ENCODE measurements at places on chromosomes 12 and 14. TPM values are rescaled to one million over a fixed set of nuclear protein-coding genes. Genes with fewer than 3 reads are reported as not detected.

- DNase-seq, result no peak
Observed at GRCh38 chr12:12733118-12733517, 15.9 kb downstream of the CDKN1B start.

DNA sequence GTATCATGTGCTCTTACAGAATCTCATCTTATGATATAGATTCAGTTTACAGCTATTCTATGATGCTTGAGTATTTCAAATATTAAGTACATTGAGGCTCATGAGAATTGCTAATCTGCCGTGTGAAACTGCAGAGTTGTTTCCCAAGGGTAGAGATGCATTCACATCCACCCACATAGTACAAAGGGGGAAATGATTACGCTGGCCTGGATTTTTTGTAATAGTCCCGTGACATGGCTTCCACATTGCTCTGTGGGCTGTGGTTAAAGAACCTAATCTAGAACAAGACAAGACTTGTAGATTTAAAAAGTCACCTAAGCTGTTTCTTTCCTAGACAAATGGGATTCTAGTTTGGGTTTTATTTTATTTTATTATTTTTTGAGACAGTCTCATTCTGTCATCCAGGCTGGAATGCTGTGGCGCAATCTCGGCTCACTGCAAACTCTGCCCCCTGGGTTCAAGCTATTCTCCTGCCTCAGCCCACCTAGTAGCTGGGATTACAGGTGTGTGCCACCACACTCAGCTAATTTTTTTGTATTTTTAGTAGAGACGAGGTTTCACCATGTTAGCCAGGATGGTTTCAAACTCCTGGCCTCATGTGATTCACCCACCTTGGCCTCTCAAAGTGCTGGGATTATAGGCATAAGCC, 13.0 kb upstream of the RIOX1 start:
- peak; percentile 86 for DNase-seq

DNA sequence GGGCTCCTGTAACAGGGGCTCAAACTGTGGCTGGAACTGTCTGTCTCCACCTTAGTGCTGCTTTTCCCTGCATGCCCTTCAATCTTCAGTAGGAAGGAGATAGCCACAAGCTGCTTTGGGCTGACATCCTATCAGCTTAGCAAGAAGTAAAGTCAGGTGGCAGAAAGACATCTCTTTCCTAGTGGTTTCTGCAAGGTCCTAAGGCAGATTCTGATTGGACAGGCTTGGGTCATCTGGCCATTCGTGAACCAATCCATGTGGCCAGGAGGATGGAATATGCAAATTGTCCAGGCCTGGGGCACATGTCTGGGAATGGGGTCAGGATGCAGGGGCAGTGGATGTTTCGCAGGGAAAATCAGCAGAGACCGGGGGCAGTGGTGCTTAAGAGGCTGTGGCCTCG, 5.2 kb downstream of the RITA1 start:
- DNase-seq, result no peak

GRCh38 chr14:69708586-69709560, 58.1 kb upstream of the SRSF5 start:
- DNase-seq, result no peak

DNA sequence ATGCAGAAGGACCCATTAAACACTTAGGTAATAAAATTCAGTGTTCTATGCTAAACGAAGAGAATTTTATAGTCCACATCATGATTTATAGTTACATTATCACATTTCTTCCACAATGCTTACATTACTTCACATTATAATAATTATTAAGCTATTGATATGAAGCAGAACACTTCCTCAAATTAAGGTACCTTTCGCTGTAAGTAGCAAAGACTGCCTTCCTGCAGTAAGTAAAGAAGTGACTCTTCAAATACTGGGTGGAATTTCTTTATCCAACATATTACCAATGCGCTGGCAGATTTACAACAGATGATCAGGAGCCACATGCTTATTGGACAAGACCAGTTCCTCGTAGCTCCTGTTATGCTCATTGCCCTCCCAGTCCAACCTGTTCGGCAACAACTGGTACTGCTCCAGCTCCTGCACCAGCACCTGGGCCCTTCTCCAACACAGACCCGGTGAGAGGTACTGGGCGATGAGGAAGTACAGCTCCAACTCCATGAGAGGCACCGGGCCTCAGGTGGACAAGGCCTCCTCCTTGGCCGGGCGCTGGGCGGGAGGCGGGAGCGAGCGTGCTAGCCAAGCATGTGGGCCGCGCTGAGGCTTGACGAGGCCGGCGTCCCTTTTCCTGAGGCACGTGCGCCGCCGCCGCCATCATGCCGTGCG, 210.7 kb upstream of the ATP2B1 start:
- DNase-seq, result no peak

- DNase-seq, result peak; percentile 81
Observed at GRCh38 chr14:76918256-76918781, 92.1 kb downstream of the LRRC74A start.

DNA sequence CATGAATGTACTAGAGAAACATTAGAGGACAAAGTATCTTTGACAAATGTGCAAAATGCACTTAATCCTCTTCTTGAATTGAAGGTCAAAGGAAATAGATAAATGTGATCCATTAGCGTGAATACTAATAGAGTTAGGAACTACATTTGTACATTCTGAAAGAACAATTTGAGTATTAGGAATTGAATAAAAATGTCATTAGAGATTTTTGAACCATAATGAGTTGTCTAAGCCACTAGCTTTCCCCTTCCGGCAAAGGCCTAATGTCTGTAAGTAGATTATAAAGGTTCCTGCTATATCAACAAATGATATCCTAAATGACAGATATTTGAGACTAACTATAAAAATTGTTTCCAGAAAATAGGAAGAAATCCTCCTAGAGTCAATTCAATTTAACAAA, 59.8 kb downstream of the KIF21A start:
- no peak for DNase-seq

DNA sequence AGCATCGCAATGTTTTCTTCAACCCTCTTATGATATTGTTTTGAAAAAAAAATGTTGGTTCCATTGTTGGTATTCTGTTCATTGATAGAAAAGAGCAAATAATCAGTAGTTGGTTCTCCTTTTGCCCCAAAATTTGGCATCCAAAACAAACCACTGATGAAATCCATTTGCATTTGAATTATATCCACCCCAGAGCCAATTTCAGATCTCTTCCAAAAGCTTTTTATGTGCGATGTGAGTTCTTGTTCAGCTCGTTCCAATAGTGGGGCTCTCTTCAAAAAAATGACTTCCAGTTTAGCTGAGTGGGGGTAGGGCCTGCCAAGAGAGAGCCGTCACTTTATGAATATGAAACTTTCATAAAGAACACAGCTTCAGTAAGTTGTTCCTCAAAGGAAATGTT, 130.7 kb downstream of the DIO2 start:
- DNase-seq, result no peak

DNA sequence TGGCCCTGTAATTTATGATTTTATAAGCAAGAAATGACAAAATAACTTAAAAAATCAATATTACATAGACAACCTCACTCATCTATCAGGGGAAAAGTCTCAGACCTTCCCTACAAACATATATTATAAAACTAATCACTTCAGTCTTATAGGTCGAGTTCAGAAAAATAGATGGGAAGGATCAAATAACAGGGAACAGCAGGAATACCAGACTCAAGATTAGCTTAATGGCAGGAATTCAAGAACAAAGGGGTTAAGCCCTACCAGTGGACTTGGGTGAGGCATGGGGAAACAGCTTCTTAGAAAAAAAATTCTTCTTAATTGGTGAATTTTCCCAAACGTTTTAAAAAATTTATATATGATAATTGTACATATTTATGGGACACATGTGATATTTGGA, 51.6 kb upstream of the CRY1 start:
- DNase-seq, result no peak

DNA sequence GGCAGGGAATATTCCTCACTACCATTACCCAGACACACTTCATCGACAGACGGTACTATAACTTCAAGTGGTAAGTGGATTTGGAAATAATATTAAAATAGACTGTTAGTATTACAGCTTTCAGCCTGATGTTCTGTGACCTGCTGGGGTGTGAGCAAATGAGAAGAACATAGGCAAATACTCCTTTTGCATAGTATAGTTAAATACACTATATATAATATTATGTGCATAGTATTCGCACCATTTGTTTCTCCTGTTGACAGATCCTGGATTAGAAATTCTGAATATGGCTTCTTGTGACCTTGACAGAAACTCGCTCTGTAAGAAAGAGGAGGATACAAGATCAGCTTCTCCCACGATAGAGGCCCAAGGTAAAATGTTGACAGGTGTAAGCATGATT, 115.6 kb downstream of the DNAI7 start:
- no peak for DNase-seq

DNA sequence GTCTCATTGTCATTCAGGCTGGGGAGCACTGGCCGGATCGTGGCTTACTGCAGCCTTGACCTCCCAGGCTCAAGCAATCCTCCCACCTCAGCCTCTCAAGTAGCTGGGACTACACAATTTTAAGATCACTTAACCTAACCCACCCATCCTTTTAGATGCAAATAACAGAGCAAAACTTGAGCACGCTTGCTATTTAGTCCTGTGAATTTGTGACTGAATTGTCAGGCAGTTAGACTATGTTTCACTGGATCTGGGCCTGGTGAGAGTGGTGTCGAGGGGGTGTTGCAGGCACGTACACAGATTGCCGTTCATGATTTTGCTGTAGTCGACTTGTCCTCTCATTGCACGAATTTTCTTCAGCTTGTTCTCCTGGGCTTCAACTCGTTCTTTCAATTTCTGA, 38.2 kb downstream of the ZFYVE21 start:
- no peak for DNase-seq

DNA sequence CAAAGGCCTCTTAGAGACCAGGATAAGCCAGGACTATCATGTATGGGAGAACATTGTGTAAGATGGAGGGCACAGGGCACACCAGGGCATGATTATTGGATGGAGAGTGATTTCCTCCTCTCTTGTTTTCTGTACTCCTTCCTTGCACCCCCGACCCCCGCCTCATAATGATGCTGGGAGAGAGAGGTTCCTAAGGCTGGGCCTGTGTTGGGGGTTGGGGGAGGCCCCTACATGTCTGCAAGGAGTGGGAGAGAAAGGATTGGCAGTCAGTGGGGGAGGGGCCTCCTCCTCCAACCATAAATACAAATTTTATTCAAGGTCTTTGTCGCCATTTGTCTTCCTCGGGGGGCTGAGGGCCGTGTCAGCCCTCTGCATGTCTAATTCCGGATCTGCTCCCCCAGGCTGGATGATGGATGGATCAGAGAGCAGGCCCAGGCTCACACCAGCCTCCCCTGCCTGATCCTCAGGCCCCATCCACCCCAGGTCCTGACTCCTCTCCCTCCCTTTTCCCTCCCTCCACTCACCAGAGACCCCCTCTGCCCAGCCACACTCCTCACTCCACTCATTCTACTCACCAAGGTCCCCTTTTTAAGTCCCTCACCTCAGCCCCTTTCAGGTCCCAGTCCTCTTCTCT, 2.0 kb upstream of the C1QL4 start:
- DNase-seq, result no peak

DNA sequence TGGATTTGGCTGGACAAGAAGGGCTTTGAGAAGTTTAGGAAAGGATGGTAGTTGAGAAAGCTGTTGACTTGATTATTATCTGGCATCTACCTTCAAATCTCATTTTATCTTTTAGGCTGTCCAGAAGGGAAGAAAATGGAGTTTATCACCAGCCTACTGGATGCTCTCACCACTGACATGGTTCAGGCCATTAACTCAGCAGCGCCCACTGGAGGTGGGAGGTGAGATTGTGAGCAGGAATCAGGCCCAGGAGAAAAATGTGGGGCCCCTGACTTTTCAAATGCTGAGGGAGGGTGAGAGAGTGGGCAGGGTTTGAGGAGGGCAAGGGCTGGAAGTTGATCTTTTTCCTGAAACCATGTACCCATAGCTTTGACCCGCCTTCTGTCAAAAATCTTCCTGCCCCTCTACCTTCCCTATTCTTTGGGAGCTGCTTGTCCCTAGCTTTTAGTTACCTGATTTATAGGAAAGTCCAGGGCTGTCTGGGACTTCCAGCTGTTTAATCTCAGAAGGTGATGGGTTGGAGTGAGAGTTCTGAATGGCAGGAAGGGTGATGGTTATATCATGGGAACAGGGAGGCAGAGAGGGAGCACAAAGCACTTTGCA, 134.2 kb downstream of the SMOC1 start:
- no peak for DNase-seq

DNA sequence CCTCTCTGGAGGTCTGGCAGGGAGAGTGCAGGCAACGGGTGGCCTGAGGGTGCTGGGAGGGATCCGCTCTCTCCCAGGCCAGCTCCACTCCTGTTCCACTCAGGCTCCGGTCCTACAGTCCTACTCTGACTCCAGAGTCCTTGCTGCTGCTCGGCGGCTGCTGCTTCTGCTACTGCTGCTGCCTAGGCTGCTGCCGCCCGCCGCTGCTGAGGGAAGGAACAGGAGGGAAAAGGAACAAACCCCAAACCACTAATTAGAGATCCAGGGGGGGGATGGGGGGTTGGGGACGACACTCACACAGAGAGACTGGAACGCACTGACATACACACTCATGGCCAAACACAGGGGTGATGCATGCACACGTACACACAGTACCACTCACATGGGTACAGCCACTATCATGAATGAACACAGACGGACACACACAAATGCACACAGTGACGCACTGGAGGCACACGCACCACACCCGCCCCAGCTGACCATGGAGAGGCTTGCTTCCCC, at the start of gene SP7:
Gene SP7 (minus strand): TSS at position 174 of the 501 bp plus-strand sequence. CDS start 708 bp downstream, outside the sequence.
- DNase-seq, result no peak

GRCh38 chr14:64442300-64442988, 22.9 kb upstream of the AKAP5 start:
- no peak for DNase-seq

GRCh38 chr14:21589317-21589716, 9.4 kb upstream of the OR10G3 start:
- DNase-seq, result no peak

- DNase-seq, result no peak
Observed at GRCh38 chr12:117404203-117404853, 42.9 kb upstream of the NOS1 start.

GRCh38 chr14:22432348-22432976, 156.6 kb downstream of the DAD1 start:
- no peak for DNase-seq

Gene CLEC9A
- polyA plus RNA-seq, result 0.59 TPM

Gene RNF212B
- not detected for polyA plus RNA-seq

Gene CCDC175
- not detected for polyA plus RNA-seq

Gene LALBA
- polyA plus RNA-seq, result not detected

Gene TMBIM6
- 1,396 TPM for polyA plus RNA-seq

Gene KLRC4
- not detected for polyA plus RNA-seq

Gene MGST1
- 248 TPM for polyA plus RNA-seq

Gene FBXO33
- polyA plus RNA-seq, result 9.0 TPM

Gene WNT1
- not detected for polyA plus RNA-seq

Gene SPX
- polyA plus RNA-seq, result not detected

Gene FAM222A
- not detected for polyA plus RNA-seq

Gene HPD
- not detected for polyA plus RNA-seq

Gene TSHR
- not detected for polyA plus RNA-seq

Gene FAM186B
- not detected for polyA plus RNA-seq

Gene ANKRD33
- not detected for polyA plus RNA-seq

Gene HVCN1
- 167 TPM for polyA plus RNA-seq

Gene CABP1
- 0.19 TPM for polyA plus RNA-seq

All from CD14-positive monocyte (primary cell).